ENCODE measurements at places on chromosomes 2 and 18. TPM values are rescaled to one million over a fixed set of nuclear protein-coding genes. Genes with fewer than 3 reads are reported as not detected.
A peak's percentile ranks its signal among the peaks of the same experiment; 100 is the strongest.

DNA sequence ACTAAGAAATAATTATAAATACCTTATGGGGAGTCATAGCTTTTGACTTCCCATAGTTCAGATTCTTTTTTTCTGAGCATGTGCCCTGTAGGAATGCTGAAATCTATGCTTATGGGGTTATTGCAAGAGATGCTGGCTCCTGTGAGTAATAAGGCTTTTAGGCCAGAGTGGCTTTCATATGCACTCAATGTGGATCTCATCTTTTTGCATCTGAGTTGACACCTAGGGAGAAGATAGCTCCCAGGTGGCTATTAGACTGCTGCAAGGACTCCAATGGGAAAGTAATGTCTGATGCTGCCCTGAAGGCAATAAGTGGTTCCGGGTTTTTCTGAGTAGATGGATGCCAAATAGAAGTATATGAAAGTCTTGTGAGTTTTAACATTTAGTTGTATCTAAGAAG lies 21.0 kb downstream of the DNAH6 start:
- DNase-seq = no peak

DNA sequence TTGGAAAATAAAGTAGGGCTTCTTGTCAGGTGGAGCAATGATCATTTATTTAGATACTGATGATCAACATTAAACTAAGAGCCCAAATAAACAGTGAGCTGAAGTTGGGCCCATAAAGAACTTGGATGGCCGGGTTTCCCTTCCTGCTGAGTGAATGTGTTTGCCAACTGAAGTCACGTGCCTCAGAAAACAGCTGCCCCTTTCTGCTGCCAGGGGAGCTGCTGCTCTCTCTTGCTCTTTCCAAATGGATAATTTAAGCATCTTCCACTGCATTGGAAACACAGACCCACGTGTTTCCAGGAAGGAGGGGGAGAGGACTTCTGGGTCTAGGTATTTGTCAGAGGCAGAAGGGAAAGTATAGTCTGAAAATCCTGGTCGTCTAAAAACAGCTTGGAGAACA lies 22.9 kb upstream of the NCKAP5 start:
- DNase-seq = peak; percentile 38

- no peak for DNase-seq
Measured at GRCh38 chr18:35618696-35619095, 37.2 kb downstream of the GALNT1 start.

DNA sequence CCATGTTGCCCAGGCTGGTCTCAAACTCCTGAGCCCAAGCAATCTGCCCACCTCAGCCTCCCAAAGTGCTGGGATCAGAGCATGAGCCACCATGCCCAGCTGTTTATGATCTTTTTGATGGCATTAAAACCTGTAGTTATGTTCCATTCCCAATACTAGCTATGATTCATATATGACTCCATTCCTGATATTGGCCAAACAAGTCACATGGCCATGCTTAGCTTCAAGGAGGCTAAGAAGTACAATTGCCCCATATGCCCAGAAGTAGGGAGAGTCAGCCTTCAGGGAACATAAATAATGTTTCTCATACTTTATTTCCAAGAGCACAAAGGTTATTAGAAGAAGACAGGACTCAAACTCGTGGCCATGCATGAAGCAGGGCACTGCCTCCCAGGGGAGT lies 132.4 kb upstream of the RAB6C start:
- DNase-seq = no peak

DNA sequence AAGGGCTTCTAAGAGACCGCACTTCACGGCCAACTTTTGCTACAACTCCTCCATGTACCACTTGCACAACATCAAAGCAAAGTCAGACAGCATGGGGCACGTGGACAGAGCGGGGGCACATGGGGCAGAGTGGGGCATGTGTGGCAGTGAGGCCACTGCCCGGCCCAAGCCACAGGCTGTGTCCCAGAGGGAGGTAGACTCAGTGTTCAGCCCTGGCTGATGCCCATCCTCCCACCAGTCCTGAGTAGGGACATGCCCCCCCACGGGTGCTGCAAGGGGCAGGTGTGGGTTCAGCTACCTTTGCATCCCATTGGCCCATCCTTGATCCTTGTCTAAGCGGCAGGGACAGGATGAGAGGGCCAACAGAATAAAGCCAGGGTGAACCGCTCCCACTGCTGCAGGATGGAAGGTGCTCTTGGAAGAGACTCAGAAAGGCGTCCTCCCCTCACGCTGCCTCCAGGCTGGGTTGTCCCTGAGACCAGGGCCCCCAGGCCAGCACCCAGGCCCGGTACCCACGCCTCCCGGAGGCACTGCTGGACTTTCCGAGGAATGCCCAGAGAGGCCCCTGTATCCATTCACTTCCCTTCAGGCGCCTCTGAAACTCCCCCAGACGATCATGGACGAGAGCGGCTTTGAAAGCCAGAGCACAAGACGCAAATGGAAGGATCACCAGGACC lies 218.2 kb downstream of the NDUFA10 start:
- no peak for DNase-seq

DNA sequence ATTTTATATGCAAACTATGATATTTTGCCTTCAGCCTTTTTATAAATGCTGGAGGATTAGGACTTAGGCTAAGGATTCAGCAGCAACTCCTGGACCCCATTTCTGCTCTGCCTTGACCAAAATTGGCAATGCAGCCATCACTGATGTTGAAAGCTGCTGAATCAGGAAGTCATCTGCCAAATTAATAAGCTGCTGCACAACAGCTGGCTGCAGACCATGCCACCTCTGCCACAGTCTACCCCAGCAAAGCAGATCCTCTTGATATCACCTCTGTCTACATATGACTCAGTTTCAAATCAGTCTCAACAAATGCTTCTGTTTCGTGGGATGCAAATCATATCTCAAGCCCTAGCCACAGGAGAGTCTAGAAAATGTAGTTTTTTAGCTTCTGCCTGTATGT lies 7.1 kb upstream of the SOS1 start:
- no peak for DNase-seq

DNA sequence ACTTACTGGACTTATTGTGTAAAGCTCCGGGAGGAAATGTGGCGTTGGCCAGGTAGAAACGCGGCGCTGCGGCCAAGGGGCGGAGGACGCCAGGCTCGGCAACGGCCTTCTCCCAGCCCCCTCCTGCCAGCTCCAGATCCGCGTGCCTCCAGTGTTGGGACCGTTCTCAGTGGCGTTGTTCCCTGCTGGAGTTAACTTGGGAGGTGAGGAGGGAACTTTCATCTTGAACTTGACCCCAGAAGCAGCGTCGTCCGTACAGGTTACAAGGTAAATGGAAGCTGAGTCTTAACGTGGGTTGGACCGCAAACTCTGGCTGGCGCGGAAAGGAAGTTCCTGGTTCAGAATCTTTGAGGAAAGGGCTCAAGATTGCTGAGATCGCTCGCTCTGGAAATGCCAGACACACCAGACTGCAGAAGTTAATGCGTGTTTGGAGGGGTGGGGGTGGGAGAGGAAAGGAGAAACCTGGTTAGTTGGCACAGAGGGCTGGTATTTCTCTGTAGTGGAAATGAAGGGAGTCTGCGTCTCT lies 1.3 kb downstream of the TANC1 start:
- DNase-seq = peak; percentile 57

GRCh38 chr2:74925361-74925786 lies 33.1 kb upstream of the POLE4 start:
- DNase-seq = no peak

SCN7A gene
- 5.0 TPM for total RNA-seq

SIX3 gene
- total RNA-seq = not detected

DPP10 gene
- 15.7 TPM for total RNA-seq

HJURP gene
- total RNA-seq = 5.3 TPM
